Cortex of kidney (tissue), 1 donor: ENCODE measurements at places on chromosomes 3 and 15.

- DNase-seq, result no peak
These were observed 13.7 kb upstream of the U2SURP start for GRCh38 chr3:142987707-142988106.

- DNase-seq, result no peak
These were observed 39.3 kb downstream of the ATP1B3 start for GRCh38 chr3:141915766-141916165.

DNA sequence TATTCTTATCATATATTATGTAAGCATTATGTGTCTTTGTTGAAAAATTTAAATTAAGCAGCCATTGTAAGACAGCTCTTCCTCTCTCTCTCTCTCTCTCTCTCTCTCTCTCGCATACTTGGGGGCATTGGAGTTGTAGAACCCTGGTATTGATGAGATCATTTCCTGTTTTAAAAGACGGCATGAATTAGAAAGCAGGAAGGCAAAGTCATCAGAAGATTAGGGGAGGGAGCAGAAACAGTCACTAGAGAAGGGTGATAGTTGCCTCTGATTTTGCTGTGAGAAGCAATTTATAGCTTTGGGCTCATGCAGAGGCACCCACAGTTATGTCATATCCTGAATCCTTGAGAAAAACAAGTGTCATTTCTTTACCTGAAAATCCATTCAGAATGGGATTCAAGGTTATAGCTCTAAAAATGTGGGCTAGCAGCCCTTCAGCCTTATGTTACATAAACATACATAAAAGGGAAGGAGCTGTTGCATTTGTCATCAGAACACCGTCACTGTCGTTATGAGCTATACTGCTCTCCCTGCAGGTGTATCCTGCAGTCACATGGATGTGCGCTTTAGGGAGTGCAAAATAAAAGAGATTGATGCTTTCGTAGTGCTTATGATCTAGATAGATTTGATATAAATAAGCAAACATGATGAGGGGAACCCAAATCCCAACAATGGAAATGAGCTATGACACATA, 213.8 kb downstream of the NR1D2 start:
- DNase-seq, result no peak

GRCh38 chr3:184289426-184289938, 9.6 kb upstream of the PSMD2 start:
- no peak for DNase-seq

DNA sequence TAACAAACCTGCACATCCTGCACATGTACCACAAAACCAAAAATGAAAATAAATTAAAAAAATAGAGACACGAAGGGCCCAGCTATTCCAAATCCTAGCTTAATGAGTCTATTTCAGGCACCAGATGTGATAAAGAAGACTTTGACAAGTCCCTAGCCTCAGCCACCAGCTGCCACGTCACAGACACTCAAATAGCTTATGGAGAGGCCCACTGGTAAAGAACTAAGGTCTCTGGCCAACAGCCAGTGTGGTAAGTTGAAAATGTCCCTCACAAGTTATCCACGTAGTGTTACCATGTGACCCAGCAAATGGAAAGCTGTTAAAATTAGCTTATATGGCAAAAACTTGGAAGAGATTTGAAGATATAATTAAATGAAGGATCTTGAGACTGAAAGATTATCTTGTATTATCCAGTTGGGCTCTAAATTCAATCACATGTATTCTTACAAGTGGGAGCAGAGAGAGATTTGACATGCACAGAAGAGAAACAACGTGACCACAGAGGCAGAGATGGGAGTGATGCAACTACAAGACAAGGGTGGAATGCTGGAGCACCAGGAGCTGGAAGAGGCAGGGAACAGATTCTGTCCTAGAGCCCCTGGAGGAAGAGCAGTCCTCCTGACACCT, 10.9 kb downstream of the ACSBG1 start:
- DNase-seq, result no peak

- no peak for DNase-seq
These were observed 75.8 kb downstream of the CBLB start for GRCh38 chr3:105793040-105793439.

DNA sequence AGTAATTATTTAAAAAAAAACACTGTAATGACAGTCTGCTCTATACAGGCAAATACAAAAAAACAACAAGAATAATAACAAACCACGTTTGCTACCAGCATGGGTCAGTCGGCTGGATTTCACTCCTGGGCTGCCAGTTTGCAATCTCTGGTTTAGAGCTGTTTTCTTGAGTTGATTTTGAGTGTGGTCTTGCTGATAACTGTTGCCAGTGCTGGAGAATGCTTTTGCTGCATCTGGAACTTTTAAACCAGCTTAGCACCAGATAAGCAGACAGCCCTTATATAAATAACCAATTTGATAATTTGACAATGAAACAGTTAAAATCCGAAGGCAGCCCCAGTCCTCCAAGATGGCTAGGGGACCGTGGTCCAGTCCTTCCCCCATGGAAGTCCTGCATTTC, 14.0 kb upstream of the CTDSPL start:
- no peak for DNase-seq

GRCh38 chr3:191398607-191399006, 62.4 kb upstream of the PYDC2 start:
- no peak for DNase-seq

- DNase-seq, result no peak
These were observed 217.8 kb upstream of the ARHGEF26 start for GRCh38 chr3:153903430-153903829.

- DNase-seq, result no peak
These were observed 141.9 kb upstream of the SLC7A14 start for GRCh38 chr3:170727754-170728153.

- no peak for DNase-seq
These were observed 275.0 kb downstream of the NFKBIZ start for GRCh38 chr3:102124282-102124681.

GRCh38 chr15:70093481-70094319, 4.0 kb downstream of the TLE3 start:
- no peak for DNase-seq

- no peak for DNase-seq
These were observed 365.6 kb downstream of the SV2B start for GRCh38 chr15:91465696-91466095.

DNA sequence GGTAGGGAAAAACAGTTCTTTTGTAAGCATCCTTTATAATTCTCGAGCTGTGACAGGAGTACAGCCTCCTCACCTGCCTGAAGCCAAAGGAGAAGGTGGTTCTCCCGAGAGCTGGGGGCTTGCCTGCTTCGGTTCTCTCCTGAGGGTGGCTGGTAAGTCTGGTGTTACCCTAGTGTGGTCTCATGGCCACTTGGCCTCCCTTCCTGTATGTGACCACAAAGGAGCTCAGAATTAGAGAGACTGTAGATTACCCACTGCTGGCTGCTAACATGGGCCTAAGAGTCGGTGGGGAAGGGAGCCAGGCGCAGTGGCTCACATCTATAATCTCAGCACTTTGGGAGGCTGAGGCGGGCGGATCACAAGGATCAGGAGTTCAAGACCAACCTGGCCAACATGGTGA, 12.6 kb downstream of the PDHB start:
- DNase-seq, result no peak

- DNase-seq, result no peak
These were observed 2.4 kb downstream of the SLC28A2 start for GRCh38 chr15:45254405-45254804.

GRCh38 chr3:194683380-194683779, 2.3 kb upstream of the FAM43A start:
- DNase-seq, result no peak

DNA sequence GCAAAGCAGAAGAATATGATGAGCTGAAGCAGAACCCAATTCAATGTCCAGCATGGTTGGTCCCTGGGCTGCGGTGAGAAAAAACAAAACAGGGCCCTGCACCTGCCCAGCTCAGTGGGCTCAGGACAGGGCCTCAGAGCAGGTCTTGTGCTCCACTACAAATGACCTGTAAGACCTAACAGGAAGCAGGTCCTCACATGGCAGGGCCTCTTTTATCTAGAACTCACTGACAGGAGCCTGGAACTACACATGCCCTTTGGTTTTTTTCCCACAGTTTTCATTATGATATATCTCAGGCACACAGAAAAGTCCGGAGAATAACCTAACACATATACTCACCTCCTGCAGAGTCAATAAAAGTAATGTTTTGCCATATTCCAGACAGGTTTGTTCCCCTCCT, 38.4 kb downstream of the CCDC12 start:
- DNase-seq, result no peak

GRCh38 chr3:17412950-17413530, 329.4 kb downstream of the TBC1D5 start:
- DNase-seq, result no peak

DNA sequence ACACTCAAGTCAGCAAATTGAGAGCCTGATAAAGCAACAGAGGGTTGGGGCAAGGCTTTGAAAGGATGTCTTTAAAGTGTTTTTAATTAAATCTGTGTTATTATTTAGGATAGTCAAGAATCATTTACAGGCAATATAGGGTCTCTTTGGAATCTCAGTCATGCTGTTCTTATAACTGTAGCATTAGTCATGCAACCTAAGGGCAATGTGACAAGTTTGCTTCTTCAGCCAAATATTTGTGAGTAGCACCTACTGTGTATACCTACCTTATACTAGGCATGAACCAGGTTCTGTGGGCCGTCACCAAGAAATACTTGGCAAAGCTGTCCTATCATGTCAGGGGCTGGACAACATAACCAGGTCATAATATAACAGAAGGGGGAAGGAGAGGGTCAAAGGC, 184.6 kb upstream of the TRIM42 start:
- DNase-seq, result no peak

GRCh38 chr3:46440531-46441294, 24.0 kb downstream of the LTF start:
- DNase-seq, result no peak

- DNase-seq, result no peak
These were observed 76.6 kb upstream of the PTX3 start for GRCh38 chr3:157360044-157360443.

DNA sequence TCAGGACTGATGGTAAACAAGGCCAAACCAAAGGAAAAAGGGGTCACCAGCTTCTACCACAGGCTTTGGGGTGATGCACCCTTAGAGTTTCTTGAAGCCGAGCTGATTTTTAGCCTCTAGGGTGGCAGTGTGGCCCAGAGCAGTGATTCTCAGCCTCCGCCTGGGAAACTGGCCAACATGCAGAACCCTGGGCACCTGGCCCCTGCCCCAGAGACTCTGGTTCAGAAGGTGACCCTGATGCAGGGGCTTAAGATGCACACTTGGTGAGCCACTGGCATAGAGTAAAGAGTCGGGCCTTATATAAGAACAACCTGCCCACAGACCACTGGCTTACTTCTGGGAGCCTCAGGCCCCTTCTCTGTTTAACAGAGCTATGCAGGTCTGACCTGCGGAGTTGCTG, 44.5 kb downstream of the SYNM start:
- DNase-seq, result no peak

- DNase-seq, result no peak
These were observed 12.6 kb downstream of the MRAS start for GRCh38 chr3:138360869-138361525.
